NCI-H446 treated with DMSO at 0.1 percent for 48 hours (cell line): ENCODE measurements at places on chromosomes 16 and 17.

GRCh38 chr16:47072158-47072557 is 71.6 kb downstream of the NETO2 start:
- no peak for DNase-seq

- DNase-seq, result no peak
Observed at GRCh38 chr17:3835410-3836229, 10.4 kb downstream of the NCBP3 start.

DNA sequence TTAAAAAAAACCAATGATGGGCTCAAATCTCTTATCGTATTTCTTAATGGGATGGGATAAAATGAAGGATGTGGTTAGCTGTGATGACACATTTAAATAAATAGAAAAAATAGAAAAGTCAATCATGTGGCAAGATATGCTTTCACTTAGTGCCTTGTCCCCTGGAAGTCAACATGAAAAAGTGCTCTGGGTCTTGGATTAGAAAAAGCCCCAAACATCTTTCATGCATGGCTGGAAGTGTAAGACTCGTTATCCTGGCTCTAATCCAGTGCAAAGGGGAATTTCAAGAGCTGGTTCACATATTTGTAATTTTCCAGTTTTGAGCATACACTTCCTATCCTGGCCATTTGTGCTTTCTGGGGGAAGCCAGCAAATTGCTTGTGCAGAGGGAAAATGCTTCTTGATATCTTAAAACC is 160.9 kb downstream of the MAP2K6 start:
- peak; percentile 73 for DNase-seq

DNA sequence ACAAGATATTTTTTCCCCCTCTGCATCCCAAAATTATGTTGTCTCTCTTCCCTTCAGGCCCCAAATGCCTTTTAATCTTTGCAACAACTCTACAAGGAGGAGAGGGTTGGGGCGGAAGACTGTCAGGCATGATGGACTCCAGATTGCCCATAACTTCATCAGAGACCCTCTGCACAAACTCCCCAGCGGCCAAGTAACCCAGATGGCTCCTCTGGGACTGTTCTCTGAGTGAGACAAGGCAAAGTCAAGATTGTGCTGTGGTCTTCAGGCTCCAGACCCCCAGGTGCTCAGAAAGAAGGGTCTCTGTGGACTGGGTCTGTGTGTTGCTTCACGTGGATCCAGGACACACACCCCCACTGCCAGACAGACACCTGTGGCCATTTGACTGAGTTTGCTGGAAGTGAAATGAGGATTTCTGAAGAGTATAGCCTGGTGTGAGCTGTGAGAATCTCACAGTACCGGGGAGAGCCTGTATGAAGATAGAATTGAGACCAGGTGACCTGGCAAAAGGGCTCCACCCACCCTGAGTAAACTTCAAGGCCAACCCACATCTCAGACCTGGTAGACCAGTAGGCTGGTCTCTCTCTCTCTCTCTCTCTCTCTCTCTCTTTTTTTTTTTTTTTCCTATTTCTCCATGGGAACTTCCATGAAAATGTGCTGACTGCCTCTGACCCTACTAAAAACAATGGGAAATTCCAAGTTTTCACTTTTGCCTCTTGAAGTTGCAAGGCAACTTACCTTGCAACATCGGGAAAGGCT is 354.1 kb downstream of the SOX9 start:
- no peak for DNase-seq

DNA sequence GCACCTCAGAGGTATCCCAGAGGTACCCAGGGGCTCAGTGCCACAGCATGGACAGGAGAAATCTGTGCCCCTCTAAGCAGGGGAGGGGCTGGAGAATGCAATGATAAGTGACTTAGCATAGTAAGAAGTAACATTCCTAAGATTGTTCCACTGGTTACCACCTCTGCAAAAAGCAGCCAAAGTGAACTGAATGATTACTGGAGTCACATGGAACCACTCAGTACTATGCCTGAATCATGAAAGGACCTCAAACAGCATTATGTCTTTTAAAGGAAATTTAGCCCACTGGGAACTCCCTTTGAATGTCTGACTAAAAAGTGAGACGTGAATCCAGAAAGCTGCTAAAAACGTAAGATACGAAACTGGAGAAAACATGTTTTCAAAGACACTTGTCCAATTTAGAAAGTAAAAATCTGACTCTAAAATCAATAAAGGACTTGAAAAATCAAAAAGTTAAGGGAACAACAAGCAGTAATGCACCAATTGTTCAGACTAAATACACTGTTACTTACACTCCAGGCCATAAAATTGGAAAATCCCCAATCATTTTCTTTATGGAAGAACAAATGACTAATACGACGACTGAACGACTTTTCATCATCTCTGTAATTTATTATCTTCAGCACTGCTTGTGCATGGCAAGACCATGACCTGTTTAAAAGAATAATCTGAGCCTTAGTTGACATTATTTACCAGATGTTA is 38.6 kb downstream of the LITAFD start:
- DNase-seq, result no peak

DNA sequence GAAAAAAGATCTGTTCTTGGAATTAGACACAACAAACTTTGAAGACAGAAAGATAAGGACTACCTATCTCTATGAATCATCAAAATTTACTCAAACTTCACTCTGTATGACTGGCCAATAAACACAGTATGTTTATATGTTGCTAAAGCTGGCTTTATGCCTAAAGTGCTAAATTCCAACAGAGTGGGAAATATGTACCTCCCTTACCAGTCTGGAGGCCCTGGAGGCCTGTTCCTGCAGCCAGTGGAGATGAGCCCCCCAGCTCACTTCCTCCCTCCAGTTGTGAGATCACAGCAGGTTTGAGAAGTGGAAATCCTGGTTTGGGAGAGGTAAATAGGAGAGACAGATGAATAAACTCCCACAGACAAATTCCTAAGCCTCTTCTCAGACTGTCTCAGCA is 9.0 kb downstream of the ZNF23 start:
- no peak for DNase-seq

- DNase-seq, result no peak
Observed at GRCh38 chr17:34652021-34652555, 72.7 kb downstream of the TMEM132E start.

- no peak for DNase-seq
Observed at GRCh38 chr16:14187517-14188338, 116.6 kb downstream of the MRTFB start.

GRCh38 chr16:49021136-49021535 is 260.5 kb downstream of the CBLN1 start:
- no peak for DNase-seq

DNA sequence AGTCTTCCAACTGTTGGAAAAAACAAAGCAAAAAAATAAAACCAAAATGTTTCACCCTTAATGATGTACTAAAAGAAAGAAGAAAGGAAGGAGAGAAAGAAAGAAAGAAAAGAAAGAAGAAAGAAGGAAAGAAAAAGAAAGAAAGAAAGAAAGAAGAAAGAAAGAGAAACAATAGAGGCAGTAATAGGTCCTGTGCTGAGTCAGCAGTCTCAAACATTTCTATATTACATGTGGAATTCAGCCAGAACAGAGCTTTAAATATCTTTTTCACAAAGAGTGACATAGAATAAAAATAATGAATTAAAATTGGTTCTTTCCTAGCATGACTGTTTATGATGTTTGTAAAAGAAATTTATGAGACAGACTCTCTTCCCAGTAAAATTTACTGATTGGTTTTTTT is 1135.3 kb upstream of the CDH8 start:
- DNase-seq, result no peak

GRCh38 chr16:57525761-57526160 is 10.6 kb downstream of the CCDC102A start:
- no peak for DNase-seq

- DNase-seq, result no peak
Observed at GRCh38 chr16:87808108-87808507, 42.3 kb upstream of the KLHDC4 start.

GRCh38 chr17:19017401-19017800 is 12.8 kb upstream of the FAM83G start:
- no peak for DNase-seq

DNA sequence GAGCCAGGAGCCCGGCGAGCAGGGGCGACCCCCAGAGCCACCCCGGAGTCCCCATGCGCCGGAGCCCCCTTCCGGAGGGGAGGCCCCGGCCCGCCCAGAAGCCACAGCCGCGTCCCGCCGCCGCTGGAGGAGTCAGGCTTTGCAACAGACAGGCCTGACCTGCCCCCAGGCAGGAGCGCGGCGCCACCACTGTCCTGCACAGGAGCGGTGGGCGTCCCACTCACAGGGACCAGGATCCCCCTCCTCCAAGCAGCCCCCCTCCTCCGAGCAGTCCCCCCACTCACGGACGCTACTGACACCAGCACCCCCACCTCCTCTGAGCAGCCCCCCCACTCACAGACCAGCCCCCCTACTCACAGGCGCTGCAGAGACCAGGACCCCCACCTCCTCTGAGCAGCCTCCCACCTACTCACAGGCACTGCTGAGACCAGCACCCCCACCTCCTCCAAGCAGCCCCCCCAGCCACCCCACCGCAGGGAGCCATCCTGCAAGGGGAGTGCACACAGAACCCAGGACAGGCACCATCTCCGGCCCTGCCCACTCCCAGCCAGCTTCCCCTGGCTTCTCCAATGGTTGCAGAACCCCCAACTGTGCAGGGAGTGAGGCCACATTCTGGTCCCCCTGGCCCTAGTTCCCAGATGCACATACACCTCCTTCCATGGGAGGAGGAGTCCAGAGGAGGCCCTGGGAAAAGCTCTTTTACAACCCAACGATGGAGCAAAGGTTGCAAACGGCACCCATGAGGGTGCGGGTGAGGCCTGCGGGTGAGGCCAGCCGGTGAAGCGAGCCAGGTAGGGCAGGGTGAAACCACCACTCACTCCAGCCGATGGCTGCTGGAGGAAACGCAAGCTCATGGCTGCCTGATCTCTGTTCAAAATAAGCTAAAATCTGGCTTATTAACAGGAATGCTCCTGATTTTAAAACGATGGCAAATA is 69.9 kb downstream of the ABR start:
- DNase-seq, result no peak

- no peak for DNase-seq
Observed at GRCh38 chr17:77640252-77640651, 318.3 kb upstream of the TNRC6C start.

- DNase-seq, result no peak
Observed at GRCh38 chr16:57999366-57999970, 1.0 kb downstream of the ZNF319 start.

DNA sequence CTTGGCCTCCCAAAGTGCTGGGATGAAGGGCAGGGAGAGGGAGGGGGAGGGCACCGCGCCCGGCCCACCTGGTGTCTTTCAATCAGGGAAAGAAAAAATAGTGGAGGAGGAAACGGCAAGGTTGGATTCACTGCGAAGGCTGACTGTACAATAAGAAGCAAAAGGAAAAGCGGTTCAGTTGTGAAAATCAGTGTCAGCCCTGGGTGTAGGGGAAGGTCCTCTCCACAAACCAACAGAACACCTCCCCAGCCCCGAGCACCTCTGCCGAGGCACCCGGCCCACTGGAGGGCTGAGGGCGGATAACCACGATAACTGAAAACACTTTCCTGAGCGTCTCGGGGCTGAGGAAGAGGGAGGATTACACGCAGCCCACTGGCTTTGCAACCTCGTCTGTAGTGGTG is 1.4 kb upstream of the SPG7 start:
- no peak for DNase-seq

GRCh38 chr17:67526700-67527099 is 149.6 kb downstream of the PITPNC1 start:
- no peak for DNase-seq

DNA sequence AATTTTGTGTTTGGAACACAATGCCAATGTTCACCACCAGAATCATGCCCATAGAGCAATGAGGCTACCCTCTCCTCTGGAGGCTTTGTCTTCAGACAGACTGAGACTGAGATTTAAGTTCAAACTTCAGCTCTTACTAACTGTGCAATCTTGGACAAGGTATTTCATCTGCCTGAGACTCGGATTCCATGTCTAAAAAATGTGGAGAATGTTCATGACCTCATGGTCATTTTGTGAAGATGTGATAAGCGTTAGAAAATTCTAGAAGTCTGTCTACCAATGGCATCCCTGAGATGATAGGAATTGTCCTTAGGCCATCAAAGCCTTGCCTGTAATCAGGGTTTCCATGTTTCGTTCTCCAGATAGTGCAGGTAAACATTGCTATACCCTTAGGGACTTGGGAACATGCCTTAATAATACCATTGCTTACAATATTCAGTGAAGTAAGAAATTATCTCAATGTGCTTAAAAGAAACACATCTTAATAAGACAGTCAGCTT is 388.2 kb upstream of the MAF start:
- no peak for DNase-seq

DNA sequence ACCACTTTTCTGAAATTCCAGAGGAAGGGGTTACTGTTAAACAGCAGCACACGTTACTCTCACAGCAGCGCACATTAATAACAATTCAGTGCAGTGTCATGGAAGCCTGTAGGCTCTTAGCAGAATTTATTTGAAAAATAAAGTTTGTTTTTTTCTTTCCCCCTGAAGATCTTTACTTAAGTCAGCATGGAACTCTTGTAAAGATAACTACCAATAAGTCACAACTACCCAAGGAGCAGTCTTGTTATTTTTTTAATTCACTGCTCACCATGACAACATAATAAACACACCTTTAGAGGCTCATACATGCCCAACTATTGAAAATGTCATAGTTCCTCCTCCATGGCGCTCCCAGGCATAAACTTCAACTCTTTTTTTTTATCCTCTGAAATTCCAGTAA is 31.8 kb upstream of the PSMD7 start:
- DNase-seq, result no peak

DNA sequence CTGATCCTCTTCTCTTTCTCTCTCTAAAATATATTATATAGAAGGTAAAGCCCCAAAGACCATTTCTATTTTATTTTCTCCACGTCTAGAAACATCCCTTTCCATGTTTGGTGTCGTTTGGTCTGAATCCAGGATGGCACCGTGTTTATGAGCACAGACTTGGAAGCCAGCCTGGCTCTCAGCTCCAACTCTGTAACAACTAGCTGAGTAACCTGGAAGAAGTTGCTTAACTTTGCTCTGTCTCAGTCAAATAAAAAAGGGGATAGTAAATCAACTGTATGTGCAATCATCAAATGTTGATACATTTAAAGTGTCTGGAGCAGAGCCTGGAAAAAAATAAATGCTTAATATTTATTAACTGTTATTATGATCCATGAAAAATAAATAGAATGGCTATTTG is 249.8 kb upstream of the MAF start:
- DNase-seq, result no peak

DNA sequence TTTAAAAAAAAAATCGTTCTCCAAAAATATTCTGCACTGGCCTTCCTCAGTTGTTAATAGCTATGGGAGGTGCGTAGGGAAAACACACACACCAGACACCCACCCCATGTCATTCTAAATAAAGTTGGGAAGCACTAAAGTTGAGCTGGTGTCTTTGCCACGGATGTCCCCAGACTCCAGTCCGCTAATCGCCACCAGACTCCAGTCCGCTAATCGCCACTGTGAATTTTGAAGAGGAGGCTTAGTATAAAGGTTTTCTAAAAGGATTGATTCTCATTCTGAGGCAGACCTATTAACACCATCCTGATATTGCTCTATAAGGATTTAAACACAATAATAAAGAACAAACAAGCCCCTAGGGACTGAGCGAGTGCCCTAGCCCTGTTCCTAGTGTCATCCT is 22.7 kb upstream of the CPSF4L start:
- no peak for DNase-seq

DNA sequence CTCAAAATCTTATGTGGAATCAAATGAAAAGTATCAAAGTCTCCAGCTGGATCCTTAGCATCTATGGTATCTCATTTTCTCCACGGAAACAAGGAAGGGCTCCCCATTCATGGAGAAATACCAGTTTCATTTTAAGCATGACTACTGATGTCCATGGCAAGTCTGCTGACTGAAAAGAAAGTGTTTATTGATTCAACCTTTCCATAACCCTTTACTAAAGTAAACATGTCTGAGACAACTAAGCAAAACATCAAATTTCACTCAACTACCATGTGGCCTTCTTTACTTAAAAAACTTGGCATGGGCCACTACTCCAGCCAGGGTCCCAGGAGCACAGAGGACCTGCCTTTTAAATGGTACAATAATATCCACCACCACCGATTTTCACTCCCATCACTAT is 928.0 kb upstream of the SOX9 start:
- no peak for DNase-seq
